ENCODE measurements at places on chromosomes 4 and X.
A peak's percentile ranks its signal among the peaks of the same experiment; 100 is the strongest.

- DNase-seq = no peak
Observed at GRCh38 chr4:1015179-1015578, 3.8 kb downstream of the FGFRL1 start.

DNA sequence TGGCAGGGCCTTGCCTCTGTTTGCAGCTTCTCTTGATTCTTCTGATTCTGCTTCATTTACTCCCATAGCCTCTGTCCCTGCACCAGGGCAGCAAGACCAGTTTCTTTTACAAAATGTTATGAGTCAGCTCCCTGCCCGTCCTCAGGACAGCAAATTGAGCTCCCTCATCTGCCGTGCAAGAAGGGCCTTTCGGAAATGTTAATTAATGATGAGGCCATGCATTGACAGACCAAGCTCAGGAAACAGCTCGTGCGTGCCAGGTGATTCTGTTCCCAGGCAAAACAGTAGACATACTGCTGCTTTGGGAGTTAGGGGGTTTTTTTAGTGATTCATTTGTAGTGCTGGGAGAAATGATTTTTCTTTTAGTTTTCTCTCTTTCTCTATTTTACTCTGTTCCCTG lies 231.7 kb downstream of the FBXW7 start:
- DNase-seq = no peak

DNA sequence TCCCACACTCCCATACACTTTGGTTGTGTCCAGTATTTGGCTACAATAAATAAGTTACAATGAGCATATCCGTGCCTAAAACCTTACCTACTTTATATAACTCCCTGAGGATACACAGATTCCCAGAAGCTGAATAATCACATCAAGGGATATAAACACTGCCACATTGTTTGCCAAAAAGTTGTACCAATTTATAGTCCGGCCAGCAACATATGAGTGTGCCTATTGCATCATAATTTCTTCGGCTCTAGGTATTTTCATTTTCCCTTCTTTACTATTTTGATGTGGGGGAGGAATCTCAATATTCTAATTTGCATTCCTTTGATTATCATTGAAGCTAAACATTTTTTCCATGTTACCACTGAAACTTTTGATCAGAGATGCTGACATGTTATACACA lies 146.4 kb downstream of the PCDH19 start:
- no peak for DNase-seq

GRCh38 chr4:122762520-122762919 lies 30.0 kb downstream of the BBS12 start:
- no peak for DNase-seq

GRCh38 chrX:40938423-40938822 lies 146.8 kb upstream of the USP9X start:
- peak; percentile 26 for DNase-seq

DNA sequence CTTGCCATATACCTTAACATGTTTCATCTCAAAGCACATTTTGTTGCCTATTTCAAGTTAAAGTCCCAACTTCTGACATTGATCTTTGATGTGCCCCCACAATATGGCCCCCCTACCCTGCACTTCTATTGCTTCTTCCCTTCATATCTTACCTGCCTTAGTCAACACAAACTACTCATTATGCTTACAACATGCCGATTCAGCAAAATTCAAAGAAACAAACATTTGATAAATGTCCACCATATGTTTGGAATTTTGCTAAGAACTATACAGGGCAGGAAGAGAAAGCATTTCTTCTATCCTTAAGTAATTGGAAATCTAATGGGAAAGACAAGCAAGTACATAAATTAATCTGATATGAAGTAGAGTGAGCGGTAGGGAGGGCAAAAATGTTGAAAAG lies 25.6 kb downstream of the NAA11 start:
- DNase-seq = no peak

- no peak for DNase-seq
Observed at GRCh38 chr4:52840531-52841370, 21.4 kb upstream of the RASL11B start.

GRCh38 chr4:3689006-3689405 lies 77.2 kb upstream of the ADRA2C start:
- DNase-seq = no peak

- no peak for DNase-seq
Observed at GRCh38 chr4:140059159-140059558, 94.8 kb downstream of the MAML3 start.

GRCh38 chr4:47167081-47168035 lies 136.0 kb downstream of the GABRB1 start:
- no peak for DNase-seq

DNA sequence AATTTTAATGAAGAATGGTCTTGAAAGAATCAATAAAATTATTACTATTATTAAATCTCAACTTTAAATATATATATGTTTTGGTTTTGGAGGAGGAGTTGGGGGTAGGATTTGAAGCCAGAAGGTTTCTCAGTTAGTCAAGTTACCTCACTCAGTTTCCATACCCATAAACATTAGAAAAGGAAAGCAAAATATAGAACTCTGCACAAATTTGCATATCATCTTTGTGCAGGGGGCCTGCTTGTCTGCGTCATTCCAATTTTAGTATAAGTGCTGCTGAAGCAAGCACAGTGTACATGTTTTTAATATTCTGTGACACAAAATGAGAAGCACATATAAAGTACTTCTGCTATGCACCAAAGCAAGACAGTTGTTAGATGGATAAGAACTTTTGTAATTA lies 47.5 kb upstream of the SCRG1 start:
- no peak for DNase-seq

- no peak for DNase-seq
Observed at GRCh38 chrX:70485466-70485865, 40.8 kb downstream of the DLG3 start.

GRCh38 chr4:47577779-47578553 lies 92.9 kb downstream of the ATP10D start:
- no peak for DNase-seq

DNA sequence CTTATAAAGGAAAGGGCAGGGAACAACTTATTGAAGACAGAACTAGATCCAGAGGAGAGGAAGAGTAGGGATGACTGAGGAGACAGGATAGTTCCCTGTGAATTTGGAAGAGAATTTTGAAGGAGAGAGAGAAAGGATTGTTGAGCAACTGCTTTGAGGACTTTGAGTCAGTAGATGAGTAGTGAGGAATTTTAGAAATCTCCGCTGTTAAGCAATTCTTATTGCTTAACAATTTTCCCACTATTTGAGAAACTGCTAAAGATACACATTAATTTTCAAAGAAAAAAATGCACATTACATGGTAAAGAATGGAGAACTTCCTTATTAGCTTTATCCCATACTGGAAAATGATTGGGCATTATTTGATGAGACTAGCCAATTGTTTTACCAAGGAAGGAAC lies 116.3 kb upstream of the NRK start:
- DNase-seq = no peak

GRCh38 chrX:106159861-106160282 lies 8.2 kb upstream of the PWWP3B start:
- DNase-seq = no peak

DNA sequence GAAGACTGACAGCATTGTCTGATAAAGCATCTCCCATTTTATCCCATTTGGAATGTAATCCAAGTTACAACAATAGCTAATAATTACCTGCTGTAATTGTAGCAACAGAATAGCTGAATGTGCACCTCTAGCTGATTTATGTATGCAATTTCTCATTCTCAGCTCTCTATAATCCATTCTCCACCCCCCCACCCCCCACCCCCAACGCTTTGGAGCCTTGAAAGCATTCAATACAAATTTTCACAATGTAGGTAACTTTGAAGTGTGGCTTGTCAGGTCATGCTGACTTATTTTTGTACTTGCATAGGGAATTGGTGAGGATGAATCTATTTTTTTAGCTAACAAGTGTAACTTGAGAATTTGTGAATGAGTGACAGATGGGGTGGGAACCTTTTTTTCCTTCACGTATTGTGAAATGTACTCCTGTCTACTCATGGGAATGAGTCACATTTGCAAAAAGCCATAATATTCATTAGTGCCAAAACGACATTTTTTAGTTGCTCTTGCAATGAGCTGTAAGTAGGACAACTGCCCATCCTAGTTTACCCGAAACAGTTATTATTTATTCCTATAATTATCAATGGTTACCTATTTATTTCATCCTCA lies 159.3 kb downstream of the PALLD start:
- DNase-seq = peak; percentile 64

GRCh38 chr4:56215141-56215783 lies 172.0 kb downstream of the AASDH start:
- DNase-seq = no peak

DNA sequence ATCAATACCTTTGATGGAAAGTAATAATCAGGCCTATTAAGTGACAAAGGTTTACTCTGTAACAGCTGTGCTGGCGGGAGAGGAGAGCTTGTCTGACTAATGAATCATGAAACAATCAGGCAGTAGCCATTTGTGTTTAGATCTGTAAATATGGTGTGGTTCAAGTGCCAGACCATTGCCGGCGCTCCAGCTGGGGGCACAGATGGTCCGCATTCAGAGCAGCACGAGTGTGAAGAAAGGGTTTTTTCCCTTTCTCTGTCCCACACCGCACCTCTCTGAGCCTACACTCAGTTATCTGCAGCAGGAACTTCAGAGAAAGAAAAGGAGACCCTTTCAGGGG lies 111.3 kb upstream of the PAQR3 start:
- DNase-seq = no peak

DNA sequence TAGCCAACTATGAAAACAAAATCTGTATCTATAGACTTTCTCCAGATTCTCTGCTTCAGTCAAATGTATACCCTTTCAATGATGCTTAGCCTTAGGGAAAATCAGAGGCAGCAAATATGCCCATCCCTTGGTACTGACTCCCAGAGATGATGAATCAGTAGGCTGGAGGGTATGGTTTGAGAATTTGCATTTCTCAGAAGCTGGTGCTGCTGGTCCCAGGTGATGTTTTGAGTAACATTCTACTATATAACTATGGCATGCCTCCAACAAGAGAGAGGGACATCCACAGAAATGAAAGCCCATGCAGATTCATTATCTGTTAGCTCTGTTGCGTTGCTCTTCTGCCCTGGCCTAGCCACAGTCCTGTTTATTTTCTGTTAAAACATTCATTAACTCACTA lies 13.6 kb downstream of the TNIP3 start:
- no peak for DNase-seq

DNA sequence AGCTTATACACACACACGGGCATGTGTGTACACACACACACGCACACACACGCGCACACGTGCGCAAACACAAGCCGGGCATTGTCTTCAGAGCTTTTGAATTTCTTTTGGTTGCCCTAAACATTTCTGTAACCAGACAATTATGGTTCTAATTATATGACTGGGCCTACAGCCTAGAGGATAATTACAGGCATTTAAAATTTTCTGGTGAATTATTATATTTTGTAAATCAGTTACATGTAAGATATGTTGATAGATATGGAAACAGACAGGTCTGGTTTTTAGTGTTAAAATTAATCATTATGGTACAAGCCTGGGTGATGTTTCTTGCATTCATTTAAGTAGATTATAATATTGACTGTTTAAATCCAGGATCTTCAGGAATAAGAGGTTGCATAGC lies 1120.5 kb downstream of the ADGRL3 start:
- no peak for DNase-seq

DNA sequence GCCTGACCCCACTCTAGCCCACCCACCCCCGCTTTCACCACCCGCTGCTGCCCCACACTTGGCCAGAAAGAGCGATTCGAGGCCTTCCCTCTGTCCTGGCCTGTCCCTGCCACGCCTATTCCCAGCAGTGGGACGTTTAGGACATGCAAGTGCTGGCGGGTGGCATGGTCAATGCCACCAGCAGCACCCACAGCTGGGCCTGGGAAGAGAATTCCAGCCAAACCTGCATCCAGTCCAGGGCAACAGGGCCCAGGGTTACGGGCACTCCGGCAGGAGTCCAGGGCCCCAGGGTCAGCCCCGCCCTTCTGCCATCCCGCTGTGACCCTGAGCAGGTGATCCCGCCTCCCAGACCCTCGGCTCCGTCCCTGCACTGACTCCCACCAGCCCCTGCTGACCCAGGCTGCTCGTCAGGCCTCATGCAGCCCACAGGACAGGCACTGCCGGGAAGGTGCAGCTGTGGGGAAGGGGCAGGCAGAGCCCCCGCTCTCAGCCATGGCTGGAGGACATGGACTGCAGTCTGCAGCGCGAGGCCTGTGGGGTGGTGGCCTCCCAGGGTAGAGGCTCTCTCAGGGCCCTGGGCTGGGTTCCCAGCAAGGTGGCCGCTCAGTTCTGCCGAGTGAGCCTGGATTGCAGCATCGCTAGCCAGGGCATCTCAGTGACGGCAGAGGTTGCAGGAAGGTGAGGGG lies 6.8 kb upstream of the HTRA3 start:
- no peak for DNase-seq

DNA sequence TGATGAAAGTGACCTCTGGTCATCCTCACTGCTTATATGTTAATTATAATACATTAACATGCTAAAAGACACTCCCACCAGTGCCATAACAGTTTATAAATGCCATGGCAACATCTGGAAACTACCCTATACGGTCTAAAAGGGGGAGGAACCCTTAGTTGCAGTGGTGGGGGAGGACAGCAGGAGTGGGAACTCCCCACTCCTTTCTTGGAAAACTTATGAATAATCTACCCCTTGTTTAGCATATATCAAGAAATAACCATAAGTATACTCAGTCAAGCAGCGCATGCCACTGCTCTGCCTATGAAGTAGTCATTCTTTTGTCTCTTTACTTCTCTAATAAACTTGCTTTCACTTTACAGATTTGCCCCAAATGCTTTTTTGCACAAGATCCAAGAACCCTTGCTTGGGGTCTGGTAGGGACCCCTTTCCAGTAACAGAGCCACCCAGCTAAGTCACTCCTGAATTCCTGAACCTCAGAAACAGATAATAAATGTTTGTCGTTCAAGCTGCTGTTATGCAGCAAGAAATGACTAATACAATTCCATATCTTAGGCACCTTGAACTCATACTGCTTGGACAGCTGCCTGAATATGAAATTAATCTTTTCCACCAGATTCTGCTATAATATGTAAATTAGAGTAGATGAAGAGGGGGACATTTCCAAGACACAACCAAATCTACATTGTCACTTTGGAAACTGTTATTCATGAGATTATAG lies 14.4 kb upstream of the REPS2 start:
- DNase-seq = no peak

- no peak for DNase-seq
Observed at GRCh38 chr4:136156947-136157346, 1375.3 kb downstream of the PCDH18 start.

- DNase-seq = peak; percentile 7
Observed at GRCh38 chrX:36434522-36434921, 515.0 kb downstream of the CFAP47 start.

- DNase-seq = no peak
Observed at GRCh38 chr4:44447563-44448504, 775 bp downstream of the KCTD8 start.

- DNase-seq = no peak
Observed at GRCh38 chr4:127622921-127623796, 9.6 kb upstream of the INTU start.

DNA sequence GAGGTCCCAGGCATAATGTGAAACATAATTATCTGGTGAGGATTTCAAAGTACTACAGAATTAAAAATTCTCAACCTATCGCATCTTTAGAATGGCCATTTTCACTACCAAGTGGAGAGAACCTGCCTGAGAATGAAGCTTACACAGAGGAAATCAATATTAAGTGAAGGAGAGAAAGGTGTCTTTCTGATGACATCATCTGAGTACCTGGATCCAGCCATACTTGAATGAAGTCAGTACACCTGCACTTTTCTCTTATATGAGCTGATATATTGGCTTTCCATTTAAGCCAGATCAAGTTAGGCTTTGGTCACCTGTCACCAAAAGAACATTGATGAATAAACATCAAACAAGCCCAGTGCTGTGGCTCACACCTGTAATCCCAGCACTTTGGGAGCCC lies 118.9 kb upstream of the MED14 start:
- DNase-seq = no peak

GRCh38 chrX:152899874-152900719 lies 2.2 kb downstream of the ZNF185 start:
- DNase-seq = no peak

- no peak for DNase-seq
Observed at GRCh38 chr4:78247536-78248285, 190.6 kb downstream of the FRAS1 start.

All from fibroblast of skin of left quadriceps (primary cell).